Right renal cortex interstitium (tissue), 3 donors: ENCODE measurements at places on chromosomes 5 and 9. TPM values are rescaled to one million over a fixed set of nuclear protein-coding genes. Genes with fewer than 3 reads are reported as not detected.

DNA sequence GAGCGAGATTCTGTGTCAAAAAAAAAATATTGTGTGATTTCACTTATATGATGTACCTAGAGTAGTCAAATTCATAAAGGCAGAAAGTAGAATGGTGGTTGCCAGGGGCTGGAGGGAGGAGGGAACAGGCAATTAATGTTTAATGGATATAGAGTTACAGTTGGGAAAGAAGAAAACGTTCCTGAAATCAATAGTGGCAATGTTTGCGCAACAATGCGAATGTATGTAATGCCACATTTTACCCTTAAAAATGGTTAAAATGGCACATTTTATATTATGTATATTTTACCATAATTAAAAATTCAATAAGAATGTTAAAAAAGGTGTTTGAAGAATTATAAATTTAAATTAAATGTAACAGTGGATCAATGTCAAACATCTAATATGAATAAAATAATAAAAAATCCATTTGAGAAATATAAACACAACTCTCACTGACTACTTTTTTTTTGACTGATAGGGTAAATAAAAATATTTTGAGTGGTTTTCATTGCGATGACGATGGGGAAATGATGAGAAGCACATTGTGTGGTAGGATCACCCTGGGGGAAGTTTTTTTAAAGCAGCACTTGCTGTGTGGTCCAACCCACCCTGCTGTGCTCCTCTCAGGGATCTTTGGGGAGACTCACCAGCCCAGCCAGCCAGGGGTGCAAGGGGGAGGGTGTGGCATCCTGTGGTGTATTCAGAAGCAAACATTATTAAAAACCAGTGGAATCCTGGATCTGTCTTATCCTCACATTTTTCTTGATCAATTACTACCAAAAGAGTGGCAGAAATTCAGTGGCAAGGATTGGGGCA lies 4.3 kb downstream of the FYB1 start:
- DNase-seq: no peak

DNA sequence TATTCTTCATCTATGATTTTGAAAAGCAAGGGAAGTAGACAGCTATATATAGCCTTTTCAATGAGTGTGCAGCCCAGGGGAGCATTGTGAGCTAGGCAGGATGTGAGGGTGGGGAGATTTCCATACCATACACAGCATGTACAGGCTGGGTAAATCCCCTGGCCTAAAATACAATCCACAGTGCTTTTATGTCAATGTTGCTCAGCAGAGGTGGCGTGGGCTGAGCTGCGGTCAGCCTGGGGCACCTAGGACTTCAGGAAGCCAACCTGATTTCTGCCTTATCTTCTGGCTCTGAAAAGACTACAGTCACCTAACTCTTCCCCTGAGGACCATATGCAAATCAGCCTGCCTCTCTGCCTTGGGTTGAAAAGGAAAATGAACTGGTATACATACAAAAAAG lies 6.3 kb upstream of the GARIN3 start:
- DNase-seq: no peak

DNA sequence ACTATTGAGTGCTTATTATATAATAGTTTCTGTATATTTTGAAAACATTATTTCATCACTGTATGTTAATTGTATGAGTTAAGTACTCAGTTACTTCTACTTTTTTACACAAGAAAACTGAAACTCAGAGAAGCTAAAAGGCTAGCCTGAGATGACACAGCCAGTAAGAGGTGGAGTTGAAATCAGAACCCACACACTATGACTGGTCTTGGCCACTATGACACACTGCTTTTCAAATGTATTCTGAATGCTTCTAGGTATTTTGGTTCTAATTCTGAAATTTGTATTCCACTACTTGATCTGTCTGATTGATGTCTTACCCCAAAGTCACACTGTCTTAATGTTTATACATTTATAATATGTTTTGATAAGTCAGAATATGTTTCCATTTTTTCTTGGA lies 181.8 kb downstream of the ZDHHC21 start:
- DNase-seq: no peak

DNA sequence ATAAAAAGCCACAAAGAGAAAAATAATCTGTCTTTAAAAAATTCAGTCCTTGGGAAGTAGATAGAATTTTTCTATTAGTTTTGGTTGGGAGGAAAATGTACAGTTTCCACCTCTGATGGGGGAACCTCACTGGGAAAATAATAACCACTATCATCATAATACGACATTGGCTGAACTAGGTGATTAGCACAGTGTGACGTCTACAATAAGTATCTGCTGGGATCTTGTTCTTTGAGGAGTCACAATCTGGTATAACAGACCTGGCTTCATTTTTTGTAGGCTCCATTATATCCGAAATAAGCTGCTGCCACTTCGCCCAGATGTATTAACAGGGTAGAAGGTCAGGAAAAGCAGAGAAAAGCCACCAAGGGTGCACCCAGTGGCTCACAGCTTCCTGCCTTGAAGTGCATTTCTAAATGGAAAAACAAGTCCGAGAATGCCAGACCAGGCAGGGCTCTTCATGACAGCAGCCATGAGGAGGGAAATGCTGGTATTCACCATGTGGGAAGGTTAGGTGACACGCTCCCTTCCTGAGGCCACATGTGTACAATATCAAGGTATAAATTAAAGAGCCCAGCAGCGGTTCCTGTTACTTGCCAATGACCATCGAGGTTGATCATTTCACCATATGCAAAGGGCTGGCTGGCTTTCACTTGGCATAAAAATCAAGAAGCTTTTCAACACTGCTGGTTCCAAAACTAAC lies 152.8 kb downstream of the PRELID2 start:
- DNase-seq: no peak

DNA sequence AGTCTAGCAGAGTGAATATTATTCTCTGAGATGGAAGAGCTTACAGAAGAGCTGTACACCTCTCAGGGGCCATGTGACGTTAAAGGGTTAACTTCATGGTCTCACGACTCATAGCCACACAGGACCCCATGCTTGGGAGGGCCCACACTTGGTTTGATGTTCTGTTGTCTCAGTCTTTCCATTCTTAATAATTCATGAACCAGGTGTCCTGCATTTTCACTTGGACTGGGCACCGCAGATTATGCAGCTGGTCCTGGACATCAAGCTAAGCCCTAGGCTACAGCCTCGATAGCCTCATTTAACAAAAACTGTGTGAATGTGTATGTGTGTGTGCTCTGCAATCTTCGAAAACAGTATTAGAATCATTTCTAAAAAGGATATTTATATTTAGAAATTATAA lies 323.5 kb downstream of the PLK2 start:
- no peak for DNase-seq

Gene INSL6
- polyA plus RNA-seq: 0.21 TPM
